ENCODE measurements at places on chromosomes 5 and 9. TPM values are rescaled to one million over a fixed set of nuclear protein-coding genes. Genes with fewer than 3 reads are reported as not detected.

CTXN3 gene
- total RNA-seq, result not detected

PTPA gene
- 87.6 TPM for total RNA-seq

OLFML2A gene
- total RNA-seq, result not detected

IL3 gene
- total RNA-seq, result not detected

BTNL3 gene
- total RNA-seq, result not detected

MRPS30 gene
- total RNA-seq, result 72.6 TPM

TGFBI gene
- total RNA-seq, result 11.7 TPM

SPINK13 gene
- total RNA-seq, result not detected

AFF4 gene
- total RNA-seq, result 99.3 TPM

TMEM38B gene
- total RNA-seq, result 12.4 TPM

PGM5 gene
- 0.93 TPM for total RNA-seq
